Left cardiac atrium (tissue), 4 donors: ENCODE measurements at places on chromosomes 13 and 19. TPM values are rescaled to one million over a fixed set of nuclear protein-coding genes. Genes with fewer than 3 reads are reported as not detected.

DNA sequence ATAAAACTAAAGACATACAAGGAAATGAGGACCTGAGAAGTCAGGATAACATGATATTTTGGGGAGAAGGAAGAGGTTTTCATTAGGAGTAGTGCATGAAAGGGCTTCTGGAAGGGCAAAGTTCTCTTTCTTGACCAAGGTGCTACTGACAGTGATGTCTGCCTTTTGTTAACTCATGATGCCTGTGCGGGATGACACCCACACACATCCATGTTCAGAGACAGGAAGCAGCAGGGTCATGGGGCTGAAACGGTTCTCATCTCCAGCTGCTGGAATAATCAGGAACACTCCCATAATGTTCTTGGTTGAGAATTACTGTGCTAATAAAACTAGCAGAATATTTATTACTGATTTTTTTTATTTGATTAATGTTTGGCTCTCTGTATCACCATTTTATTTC, 29.1 kb downstream of the KCNC3 start:
- DNase-seq: no peak

- no peak for DNase-seq
These were observed 62.0 kb downstream of the PARP4 start for GRCh38 chr13:24450530-24450929.

GRCh38 chr13:59677966-59678814, 485.5 kb downstream of the DIAPH3 start:
- DNase-seq: no peak

- DNase-seq: no peak
These were observed 31.7 kb downstream of the ARHGAP35 start for GRCh38 chr19:46892252-46893179.

- DNase-seq: no peak
These were observed 124.1 kb downstream of the CRYL1 start for GRCh38 chr13:20401531-20401930.

- no peak for DNase-seq
These were observed 6.5 kb downstream of the TRAPPC5 start for GRCh38 chr19:7687177-7687576.

DNA sequence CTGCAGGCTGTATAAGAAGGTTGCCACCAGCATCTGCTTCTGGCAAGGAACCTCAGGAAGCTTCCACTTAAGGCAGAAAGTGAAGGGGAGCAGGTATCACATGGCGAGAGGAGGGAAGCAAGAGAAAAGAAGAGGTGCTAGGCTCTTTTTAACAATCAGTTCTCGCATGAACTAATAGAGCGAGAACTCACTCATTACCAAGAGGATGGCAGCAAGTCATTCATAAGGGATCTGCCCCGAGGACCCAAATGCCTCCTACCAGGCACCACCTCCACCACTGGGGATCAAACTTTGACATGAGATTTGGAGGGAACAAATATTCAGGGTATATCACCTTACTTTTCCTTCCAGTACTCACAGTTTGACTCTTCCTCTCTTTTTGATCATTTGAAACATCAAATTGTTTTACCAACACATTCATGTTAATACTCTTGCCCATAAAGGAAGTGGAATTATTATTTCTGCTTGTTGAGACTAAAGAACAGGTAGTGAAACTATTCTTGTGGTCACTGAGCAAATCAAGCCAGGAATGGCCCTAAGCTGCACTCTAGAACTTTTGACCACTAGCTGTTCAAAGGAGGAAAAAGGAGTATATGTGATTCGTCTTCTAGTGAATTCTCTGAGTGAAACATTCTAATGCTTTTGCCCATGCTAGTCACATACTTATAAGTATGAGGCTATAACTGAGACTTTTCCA, 45.0 kb downstream of the LACC1 start:
- DNase-seq: no peak

IGFL2 gene
- total RNA-seq: not detected

GRCh38 chr19:8610936-8611300, 403 bp upstream of the ADAMTS10 start:
- DNase-seq: no peak

GRCh38 chr13:31965361-31966066, 66.1 kb upstream of the FRY start:
- no peak for DNase-seq

SSBP4 gene
- total RNA-seq: 49.3 TPM

POSTN gene
- 236 TPM for total RNA-seq

- no peak for DNase-seq
These were observed 187.2 kb downstream of the ITGBL1 start for GRCh38 chr13:101639711-101640110.

FBN3 gene
- total RNA-seq: not detected

GRCh38 chr13:36979361-36980050, 19.6 kb downstream of the ALG5 start:
- no peak for DNase-seq

MISP3 gene
- total RNA-seq: 4.6 TPM

DNA sequence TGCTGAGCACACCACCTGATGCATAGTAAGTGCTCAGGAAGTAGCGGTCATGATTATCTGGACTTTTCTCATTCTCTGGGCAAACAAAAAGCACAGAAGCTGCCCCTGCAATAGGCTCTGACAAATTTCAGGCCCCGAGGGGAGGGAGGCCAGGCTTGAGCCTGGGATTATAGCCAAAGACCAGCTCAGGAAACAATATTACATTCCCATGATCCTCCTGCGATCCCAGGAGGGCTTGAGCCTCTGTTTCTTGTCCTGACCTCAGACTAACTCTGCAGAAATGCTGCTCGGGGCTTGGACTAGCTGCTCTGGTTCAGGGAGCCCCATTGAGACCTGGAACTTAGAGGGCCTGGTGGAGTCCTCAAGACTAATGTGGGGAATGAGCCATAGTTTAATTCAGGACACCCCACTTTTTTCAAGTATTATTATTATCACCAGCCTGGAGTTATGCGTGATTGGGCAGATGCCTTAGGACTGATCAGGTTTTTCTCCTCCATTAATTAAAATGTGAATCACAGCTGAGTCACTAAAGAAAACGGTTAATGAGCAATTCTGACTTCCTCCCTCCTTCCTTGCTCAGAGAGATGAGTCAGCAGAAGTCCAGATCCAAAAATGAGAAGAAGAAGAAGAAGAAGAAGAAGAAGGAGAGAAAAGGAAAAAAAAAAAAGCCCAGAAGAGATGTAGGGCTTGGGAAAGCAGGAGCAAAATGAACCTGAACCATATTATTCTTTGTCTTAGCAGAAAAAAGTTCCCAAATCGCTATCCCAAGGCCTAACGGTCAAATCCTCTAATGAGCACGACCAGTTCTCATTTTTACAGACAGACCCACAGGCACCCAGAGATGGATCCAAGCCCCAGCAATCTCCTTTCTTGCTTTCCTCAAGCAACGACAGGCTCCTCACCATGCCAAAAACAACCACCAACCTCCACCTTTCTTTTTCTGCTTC, 107.2 kb downstream of the CACNA1A start:
- no peak for DNase-seq

- peak; percentile 58 for DNase-seq
These were observed 4.0 kb downstream of the COL5A3 start for GRCh38 chr19:10006335-10006708.

DNA sequence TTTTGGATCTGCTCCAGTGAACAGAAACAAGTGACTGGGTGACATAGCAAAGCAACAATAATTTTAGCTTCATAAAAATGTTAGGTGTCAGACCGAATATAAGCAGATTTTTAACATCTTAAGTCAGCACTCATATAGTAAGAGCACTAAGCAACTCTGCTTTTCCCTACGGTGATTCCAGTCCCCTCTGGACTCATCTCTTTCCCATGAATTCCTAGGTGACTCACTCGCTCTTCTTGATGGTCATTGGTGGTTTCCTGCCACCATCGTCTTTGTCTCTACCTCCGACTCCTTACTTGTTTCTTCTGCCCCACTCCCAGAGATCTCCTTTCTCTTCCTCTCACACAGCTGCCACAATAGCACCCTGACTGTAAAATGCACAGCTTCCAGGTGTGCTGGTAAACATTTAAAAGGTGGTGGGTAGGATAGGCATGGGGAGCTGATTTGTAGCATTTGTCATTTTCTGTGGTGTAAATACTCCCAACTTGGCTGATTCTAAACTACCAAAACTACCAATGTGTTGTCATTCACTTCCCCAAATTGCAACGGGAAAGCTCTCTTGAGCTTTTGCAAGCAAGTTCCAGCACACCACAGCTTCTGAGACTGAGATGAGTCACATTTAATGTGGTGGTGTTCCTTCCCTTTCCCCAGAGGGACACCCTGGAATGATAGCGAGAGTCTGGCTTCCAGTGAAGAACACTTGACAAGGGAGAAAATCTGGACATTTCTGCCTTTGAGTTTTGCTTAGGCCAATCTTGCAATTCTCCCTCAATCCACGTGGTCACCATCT, 42.8 kb upstream of the CLDN10 start:
- no peak for DNase-seq

GRCh38 chr13:98284679-98285078, 107.6 kb upstream of the RNF113B start:
- no peak for DNase-seq

- no peak for DNase-seq
These were observed 1.9 kb downstream of the CBARP start for GRCh38 chr19:1235625-1236538.

CGB2 gene
- not detected for total RNA-seq

PEG3 gene
- total RNA-seq: 8.0 TPM

TMPRSS9 gene
- total RNA-seq: not detected

ELAVL1 gene
- 51.6 TPM for total RNA-seq

ZNF723 gene
- total RNA-seq: not detected

RUBCNL gene
- 1.6 TPM for total RNA-seq

- DNase-seq: no peak
These were observed 742 bp downstream of the NALCN start for GRCh38 chr13:101415358-101416174.

- DNase-seq: no peak
These were observed 5.9 kb downstream of the CLPTM1 start for GRCh38 chr19:44960906-44961728.

DNA sequence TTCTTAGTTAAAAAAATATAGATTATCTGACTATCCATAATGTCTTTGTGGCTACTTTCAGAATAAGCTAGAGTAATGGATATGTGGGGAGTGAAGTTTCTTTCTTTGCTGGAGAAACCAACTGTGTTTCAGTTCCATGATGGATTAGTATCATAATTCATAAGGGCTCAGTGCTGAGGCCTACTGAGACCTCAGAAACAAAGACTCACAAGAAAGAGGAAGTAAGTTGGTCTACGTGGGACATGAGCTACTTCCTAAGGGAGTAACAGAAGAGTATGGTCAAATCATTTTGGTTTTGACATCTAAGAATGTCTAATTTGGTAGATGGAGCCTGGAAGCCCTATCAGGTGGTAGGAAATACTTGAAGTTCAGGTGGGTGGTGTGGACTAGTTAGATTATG, 99.0 kb upstream of the HTR2A start:
- no peak for DNase-seq

DNA sequence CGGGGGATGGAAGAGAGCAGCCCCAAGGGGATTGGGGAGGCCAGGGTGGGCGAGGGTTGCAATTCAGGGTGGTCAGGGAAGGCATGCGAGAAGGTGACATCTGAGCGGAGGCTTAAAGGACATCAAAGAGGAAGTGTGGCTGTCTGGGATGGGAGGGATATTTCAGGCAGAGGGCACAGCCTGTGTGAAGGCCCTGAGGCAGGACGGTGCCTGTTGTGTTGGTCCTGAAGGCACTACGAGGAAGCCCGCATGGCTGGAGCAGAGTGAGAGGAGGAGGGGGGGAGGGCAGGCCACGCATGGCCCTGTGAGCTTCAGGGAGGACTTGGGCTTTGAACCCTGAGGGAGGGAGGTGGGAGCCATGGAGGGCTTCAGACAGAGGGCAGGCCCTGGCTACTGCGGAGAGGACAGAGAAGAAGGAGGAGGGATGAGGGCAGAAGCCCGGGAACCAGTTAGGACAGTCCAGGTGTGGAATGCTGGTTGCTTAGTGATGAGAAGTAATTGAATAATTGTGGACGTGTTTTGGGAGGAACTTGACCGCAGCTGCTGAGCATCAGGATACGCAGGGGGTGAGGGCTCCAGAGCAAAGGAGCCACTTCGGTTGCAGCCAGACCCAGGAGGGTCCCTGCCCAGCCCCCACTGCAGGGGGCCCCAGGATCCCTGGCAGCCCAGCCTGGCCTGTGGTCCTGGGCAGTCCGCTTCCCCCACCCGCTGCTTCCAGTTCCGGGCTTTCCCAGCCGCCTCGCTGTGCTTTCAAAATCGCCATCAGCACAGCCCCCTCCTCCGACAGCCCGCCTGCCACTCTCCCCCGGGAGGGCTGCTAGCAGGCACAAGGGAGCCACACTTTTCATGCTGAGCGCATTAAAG, 6.2 kb downstream of the TLE6 start:
- DNase-seq: peak; percentile 79

- no peak for DNase-seq
These were observed 2.0 kb downstream of the COL5A3 start for GRCh38 chr19:10008184-10008765.

- DNase-seq: no peak
These were observed 12.0 kb downstream of the TFDP1 start for GRCh38 chr13:113596321-113597200.

GRCh38 chr19:4389511-4390016, 10.8 kb downstream of the SH3GL1 start:
- peak; percentile 29 for DNase-seq

PPAN gene
- 23.6 TPM for total RNA-seq

GRCh38 chr13:67632590-67632989, 402.5 kb upstream of the PCDH9 start:
- no peak for DNase-seq

DNA sequence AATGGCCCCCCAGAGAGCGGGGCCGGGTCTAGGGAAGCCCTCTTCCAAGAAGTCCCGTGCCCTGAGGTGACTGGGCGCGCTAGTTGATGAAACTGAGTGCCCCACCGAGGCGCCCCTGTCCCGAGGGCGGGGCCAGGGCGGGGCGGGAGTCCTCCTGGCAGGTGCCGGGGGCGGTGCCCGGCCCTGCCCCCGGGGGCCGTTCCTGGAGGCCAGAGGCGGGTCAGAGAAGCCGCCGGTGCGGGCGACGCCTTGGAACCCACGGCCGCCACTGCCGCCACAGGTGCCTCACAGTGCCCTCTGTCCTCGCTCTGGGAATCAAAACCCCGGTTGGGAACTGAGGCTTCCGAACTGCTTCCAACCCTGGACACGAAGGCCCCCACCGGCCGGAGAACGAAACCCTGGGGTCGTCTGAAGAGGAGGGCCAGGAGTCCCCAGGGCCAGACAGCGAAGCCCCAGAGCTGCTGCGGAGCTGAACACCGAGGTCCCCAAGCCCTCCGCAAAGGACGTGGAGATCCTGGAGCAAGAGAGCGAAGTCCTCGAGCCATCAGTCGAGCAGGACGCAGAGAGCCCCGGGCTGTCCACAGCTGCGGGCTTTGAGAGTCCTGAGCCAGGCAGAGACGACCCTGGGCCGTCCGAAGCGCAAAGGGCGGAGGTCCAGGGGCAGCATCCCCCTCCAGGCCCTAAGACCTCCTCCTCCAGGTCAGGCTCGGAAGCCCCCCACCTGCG, at the start of gene MISP3:
MISP3 (plus strand) TSS at position 252 of the 726 bp plus-strand sequence. CDS start 524 bp downstream, outside the sequence.
- DNase-seq: peak; percentile 61
